Activated T-helper 1 cell treated with anti-CD3 and anti-CD28 coated beads, Interleukin-2, amount 50 U/mL, for 16 hours (primary cell): ENCODE measurements at places on chromosomes 3 and 15.

DNA sequence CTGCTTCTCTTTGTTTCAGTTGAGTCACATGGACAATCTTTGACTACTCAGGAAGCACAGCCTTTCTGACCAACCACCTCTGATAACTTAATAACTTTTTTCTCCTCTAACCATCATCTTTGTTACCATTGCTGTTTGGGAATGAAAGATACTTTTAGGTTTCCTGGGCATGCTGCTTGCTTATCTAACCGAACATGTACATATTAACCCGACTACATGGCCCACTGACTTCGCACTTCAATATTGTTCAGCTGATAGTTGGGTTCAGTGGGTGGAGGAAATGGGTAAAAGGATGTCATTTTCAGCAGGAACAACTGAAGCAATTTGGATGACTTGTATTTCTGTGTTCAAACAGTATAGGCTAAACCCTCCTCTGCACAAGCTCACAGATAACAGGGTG lies 214.3 kb downstream of the SQOR start:
- DNase-seq: no peak

DNA sequence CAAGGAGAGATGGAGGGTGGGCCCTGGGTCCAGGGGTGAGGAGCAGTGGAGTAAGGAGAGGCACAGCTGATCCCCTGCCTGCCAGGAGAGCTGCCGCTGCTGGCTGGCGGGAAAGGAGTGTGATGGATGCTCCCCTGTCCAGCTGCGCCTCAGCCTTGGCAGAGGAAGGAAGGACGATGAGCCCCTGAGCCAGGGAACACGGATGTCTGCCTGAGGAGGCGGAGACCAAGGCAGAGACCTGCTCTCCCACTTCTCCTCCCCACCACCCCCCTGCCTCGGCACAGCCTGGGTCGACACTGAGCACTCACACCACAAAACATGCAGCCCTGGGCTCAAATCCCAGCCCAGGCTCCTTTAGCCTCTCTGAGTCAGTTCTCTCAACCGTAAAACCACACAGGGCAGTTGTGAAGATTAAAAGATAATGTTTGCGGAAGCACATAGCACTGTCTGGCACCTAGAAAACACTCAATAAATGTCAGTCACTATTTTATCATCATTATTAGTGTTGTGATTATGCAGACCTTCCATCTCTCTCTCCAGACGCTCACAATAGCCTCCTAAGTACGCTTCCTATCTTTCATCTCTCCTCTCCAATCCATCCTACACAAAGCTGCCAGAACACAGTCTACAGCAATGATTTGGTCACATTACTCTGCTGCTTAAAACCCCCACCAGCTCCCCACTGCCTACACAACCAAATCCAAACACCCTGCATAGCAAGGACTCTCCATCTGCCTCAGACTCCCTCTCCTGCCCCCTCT lies 52.2 kb downstream of the SEMA5B start:
- DNase-seq: no peak

- DNase-seq: no peak
These were observed 105.7 kb downstream of the RTP4 start for GRCh38 chr3:187473778-187474406.

DNA sequence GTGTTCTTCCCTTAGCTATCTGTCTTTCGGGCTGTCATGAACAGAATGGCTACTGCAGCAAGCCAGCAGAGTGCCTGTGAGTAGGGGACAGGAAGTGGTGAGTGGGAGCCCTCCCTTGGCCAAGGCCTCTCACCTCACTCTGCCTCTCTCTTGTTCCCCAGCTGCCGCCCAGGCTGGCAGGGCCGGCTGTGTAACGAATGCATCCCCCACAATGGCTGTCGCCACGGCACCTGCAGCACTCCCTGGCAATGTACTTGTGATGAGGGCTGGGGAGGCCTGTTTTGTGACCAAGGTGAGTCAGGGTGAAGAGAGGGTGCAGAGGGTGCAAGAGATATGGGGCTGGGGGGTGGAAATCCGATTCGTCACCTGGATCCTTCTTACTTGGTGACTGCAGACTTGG lies 3.0 kb downstream of the DLL4 start:
- DNase-seq: no peak

DNA sequence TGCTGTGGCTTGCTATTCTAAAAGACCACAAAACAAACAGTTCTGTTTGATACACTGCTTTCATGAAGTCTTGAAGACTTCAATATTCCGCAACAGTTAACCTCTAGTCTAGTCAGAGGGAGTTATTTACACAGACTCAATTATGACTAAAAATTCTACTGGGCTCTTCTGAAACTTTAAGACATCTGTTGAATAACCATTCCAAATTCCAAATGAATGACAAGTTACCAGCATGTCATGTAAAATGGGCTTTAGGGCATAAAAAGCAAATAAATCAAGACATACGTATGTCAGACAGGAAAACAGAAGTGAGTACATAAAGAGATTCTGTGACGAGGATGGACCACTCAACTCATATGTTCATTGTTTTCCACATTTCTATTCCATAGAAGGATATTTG lies 93.9 kb downstream of the PLOD2 start:
- no peak for DNase-seq

- DNase-seq: no peak
These were observed 9.2 kb upstream of the PGPEP1L start for GRCh38 chr15:99016680-99017321.

- no peak for DNase-seq
These were observed 217.5 kb upstream of the RASGRP1 start for GRCh38 chr15:38782156-38782555.

- no peak for DNase-seq
These were observed 20.6 kb downstream of the ABHD2 start for GRCh38 chr15:89108835-89109234.

DNA sequence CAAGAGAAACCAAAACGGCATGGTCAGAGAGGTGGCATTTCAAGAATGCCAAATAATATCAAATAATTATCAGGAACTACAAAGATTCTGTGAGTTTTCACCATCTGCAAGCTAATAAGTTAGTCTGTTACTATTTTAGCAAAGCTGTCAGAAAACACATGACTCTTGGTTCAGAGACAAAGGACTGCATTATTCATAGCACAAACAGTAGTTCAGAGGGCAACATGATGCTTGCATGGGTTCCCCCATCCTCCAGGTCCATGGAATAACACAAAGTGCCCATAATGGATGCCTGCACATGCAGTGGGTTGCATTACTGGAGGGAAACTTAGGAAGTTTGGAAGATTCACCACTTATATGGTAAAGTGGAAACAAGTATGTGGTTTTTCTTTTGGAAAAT lies 228.8 kb upstream of the ALCAM start:
- DNase-seq: no peak

DNA sequence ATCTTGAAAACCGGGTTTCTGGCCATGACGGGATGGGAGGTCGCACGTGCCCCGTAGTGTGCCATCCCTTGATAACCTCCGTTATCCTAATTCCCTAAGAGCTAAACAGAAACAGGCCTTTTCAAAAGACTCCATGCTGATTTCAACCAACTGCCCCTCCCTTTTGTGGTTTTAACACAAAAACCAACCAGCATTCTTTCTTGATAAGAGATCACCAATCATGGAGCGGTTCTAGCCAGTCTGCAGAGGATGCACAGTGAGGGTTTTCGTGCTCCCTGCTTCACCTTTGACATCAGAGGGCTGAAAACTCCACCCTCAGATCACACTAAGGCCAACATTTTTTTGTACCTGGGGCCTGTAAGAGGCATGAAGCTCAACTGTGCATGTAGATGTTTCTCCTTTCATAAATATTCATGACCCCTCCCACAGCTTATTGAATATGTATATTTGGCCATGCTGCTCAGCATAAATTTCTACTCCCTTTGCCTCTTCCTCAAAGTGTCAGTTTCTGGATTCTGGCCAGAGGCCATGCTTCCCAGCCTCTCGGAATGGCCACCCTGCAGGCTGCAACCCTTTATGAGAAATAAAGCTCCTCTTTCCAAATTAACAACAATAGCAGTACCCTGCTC lies 41.3 kb downstream of the FAM3D start:
- no peak for DNase-seq

DNA sequence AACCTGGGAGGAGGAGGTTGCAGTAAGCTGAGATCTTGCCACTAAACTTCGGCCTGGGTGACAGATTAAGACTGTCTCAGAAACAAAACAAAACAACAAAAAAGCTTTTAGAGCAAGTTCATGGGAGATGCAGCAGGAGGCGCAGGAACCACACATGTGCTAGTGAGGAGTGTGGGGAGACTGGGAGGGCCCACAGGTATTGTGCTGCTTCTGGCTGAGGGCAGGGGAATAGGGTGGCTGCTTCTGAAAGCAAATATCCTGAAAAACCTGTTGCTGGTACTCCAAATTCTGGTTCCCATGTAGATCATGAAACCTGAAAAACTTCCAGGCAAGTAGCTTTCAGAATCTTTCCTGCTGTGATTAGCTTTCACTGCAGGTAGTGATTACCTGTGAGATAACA lies 22.1 kb downstream of the TYRO3 start:
- no peak for DNase-seq
